ENCODE measurements at places on chromosomes 1 and 21.

GRCh38 chr21:7951854-7952519 lies 2569.4 kb upstream of the TPTE start:
- DNase-seq = peak; percentile 26

DNA sequence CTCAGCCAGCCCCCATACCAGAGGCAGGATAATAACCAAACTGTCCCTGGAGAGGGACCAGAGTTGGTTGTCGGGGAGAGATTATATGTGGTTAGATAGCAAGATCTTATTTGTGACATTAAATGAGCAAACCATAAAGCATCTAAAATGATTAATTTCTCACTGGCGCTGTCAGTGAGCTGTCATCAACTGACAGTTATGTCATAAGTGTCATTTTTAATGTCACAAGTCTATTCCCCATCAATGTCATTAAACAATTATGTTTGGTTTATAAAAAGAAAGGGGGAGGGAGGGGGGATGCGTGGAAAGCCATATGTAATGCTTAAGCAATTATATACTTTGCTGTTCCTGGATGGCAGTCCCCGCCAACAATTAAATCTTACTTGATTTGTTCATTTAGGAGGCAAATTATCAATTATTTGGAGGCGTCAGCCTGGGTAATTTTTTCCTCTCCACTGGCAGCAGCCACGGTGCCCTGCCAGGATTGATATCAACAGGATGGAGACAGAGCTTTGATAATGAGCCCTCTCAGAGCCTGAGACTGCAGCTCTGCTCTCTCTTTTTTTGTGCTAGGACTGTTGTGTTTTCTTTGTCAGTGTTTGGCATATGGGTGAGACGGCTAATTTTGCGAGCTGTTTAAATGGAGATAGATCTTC lies 333.6 kb upstream of the CAMK1G start:
- no peak for DNase-seq

DNA sequence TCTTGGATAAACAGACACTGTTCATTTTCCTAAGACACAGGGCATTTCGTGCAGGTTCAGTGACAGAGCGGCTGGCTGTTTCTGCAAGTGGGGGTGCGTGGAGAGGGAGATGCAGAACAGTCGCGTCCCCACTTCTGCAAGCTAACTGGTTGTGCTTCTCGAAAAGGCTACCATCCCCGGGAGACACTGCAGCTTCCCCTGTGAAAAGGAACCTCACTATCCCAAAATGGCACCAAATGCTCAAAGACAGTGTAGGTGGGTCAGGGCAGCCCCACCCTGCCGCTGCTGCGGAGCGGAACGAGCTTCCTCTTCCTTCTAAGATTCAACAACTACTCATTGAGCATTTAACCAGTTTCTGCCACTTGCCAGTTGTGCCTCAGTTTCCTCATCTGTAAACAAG lies 19.2 kb upstream of the BACE2 start:
- no peak for DNase-seq

DNA sequence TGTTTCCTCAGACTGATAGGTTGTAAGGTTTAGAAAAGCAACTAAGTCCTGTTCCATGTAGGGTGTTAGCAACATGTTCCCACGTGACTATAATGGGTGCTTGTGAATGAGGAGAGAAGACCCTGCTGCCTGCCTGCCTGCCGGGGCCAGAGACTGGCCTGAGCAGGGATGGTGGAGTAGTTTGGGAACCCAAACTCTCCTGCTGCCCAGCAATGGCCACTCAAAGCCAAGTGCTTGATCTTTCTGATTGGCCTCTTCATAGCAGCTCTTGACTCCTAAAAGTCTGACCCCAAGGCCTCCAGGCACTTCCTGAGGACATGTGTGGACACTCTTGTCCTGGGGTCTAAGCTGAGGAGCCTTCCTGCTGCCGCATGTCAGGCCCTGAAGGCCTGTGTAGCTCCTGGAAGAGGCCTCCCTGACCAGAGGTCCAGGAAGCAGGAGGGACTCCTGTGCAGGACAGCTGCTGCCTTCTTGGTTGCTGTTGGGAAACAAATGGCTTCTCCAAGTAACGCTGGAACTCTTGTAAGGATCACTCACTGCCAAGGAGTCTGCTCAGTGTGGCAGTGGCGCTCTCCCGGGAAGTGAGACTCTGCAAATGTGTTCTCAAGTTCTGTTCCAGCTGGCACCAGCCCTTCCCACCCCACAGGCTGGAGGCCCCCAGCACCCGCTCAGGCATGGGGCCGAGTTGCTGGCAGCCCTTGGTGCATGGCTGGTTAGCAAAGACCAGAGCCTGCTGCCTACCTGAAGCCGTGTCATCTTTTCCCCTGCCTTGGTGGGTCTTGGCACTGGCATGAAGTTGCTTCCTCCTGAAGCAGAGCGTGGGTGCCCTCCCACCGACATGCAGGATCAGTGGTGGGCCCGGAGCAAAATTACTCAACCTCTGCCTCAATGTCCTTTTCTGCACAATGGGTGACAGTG lies 35.5 kb downstream of the MAN1C1 start:
- no peak for DNase-seq

- DNase-seq = peak; percentile 14
Measured at GRCh38 chr1:115545791-115546733, 95.7 kb upstream of the VANGL1 start.

DNA sequence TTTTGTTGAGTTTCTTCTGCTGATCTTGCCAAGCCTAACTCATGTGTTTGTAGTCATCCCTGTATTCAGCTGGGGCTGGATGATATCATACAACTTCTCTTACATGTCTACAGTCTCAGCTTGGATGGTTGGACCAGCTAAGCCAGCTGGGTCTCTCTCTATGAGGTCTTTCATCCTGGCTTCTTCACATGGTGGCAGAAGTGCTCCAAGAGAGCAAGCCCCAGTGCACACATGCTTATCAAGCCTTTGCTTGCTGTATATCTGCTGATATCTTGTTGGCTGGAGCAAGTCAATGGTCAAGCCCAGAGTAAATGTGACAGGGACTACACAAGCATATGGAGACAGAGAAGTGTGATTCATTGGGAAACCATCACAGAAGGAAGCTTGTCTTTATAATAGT lies 29.2 kb upstream of the SLC44A5 start:
- no peak for DNase-seq

- no peak for DNase-seq
Measured at GRCh38 chr1:52756020-52756419, 29.8 kb downstream of the ZYG11B start.

DNA sequence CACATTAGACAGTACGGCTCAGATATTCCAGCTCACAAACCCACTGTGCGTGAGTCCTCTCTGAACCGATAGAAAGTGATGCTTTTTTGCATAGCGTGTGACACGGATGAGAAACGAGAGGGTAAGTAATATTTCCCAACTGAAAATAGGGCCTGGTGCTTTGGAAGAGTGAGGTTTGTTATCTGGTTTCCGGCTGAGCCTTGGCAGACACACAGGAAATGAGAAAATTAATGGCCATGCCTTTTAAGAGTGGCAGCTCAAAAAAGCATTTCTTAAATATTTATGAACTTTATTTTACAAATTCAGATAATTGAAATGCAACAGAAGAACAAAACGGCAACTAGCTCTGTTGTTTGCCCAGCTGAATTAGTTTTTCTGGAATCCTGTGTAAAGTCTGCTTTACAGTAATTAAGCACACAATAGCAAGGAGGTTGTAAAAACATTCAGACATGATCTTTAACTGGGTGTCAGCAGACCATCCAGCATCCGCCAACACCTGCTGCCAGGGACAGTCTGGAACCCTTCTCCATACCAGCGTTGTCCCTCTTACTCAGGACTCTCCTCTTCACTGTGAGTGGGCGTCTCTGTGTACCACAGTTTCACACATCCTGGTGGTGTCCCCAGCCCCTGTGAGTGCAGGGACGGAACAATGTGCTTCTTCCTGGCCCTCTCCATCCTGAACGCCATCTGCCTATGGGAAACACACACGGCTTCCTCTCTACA lies 155.4 kb downstream of the PGBD5 start:
- DNase-seq = no peak

DNA sequence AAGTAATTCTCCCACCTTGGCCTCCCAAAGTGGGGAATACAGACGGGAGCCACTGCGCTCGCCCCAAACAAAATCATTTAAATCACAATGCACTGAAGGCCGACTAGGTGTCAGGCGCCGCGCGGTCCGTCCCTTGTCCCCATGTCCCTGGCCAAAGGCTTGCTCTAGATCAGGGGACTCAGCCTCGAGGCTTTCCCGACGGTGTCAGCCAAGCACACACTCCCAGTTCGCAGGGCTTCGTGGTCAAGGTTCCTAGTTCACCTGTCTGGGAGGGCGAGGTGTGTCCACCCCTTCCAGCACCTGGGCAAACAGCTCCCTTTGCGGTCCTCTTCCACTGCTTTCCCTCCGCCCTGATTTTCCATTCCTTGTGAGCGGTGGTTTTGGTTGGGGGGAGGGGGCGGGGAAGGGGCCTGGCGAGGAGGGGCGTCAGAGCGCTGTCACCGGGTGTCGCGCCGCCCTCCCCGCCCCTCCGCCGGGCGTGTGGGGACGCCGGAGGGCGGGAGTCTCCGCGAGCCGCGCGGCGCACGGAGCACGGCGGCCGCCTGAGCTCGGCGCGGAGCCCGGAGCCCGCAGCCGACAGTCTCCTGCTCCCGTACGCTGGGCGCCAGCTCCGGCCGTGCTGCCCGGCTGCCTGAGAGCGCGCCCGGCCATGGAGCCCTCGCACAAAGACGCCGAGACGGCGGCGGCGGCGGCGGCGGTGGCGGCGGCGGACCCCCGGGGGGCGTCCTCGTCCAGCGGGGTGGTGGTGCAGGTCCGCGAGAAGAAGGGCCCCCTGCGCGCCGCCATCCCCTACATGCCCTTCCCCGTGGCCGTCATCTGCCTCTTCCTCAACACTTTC lies at the start of gene STUM:
TSS of gene STUM (plus strand) at position 509 of the 838 bp plus-strand sequence. CDS start at position 650, 141 bp downstream.
- DNase-seq = peak; percentile 40

DNA sequence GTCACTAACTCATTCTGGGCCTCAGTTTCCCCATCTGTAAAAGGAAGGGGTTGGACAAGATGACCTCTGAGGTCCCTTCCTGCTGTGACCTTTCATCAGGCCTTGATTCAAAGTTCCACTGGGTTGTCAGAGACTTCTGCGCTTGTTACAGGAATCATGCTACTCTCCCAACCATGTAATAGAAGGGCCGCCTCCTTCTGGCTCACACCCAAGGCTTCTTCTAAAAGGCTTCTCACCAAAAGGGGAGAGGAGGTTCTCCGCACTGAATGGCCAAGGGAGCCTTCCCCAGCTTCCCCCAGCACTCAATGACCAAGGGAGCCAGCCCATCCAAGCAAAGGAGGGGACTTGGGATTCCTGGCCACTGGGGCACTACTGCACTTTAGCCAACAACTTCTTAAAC lies 42.7 kb downstream of the GRHL3 start:
- DNase-seq = no peak

DNA sequence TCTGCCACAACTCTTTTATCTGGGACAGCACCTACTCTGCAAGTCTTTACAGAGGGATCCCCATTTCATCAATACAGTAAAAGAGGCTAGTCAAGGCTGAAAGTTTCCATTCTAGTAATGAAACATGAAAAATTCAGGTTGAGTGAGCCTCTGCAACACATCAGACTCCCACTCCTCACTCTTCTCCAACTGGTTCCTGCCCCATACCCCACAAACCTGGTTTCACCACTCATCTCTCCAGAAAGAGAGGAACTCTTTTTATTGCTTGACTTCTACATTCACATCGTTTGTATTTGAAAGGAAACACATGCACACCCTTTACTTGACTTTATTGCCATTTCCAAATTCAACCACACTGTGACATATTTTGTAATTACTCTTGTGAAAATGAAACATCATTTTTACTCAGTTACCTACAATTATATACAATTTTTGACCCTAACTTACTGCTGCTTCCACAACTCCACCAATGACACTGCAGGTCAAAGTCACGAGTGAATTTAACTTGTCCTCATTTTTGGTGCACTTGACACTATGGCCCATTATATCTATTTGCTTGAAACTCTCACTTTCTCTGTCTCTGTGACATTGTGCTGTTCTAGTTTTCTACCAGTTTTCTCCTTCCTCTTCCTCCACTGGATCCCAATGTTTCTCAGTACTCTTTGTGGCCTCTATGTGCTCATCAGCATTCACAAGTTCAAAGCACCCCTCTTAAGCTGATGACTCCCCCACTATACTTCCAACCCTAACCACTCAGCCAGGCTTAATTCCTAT lies 8.0 kb downstream of the STX6 start:
- no peak for DNase-seq

DNA sequence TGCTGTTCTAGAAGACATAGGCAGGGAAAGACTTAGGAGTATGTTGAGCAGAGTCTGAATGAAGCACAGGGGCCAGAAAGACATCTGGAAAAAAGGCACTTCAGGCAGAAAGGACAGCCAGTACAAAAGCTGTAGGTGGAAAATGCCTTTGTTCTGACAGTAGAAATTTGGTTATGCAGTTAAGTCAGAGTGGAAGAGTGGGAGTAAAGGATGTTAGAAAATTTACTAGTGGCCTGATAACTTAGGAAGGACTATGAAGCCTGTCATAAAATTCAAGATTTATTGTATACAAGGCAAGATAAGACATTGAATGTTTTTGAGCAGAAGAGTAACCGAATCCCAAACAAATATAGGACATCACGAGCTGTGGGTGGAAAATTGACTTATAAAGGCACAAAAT lies 987.9 kb downstream of the PLA2G4A start:
- DNase-seq = no peak

DNA sequence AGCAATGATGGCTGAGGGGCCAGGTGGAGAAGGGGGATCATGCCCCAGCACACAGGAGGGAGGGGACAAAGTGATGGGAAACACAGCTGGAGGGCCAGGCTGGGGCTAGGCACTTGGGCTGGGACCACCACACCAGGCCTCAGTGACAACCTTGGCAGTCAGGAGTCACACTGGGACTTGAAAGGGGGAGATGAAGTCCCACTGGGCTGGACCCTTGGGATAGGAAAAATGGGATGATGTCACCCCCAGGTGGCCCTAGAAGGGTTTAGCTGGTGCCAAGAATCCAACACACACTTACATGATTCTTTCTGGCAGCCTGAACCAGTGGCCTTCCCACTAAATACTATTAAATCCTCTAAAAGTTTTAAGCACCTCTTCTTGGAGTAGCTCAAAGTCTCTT lies 17.1 kb downstream of the ZBTB17 start:
- no peak for DNase-seq

DNA sequence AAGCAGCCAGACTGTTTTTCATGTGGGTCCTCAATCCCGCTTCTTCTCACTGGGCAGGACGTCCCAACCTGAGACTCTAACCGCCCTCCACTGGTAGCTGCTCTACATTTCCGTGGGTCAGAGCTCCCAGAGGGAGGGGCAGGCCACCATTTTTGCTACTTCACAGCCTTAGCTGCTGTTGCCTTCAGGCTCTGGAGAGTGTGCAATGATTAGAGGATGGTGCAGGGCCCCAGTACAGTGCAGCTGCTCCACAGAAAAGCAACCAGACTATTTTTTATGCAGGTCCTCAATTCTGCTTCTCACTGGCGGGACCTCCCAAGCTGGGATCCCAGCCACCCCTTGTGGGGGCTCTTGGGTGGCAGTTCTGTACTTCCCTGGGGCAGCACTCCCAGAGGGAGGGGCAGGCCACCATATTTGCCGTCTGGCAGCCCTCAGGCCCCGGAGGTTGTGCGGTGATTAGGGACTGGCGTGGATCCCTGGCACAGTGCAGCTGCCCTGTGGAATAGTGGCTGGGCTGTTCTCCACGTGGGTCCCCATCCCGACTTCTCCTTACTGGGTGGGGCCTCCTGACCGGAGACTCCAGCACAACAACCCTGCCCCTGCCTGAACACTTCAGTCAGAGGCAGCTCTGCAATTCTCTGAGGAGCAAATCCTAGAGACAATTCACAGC lies 647.6 kb upstream of the PKN2 start:
- DNase-seq = no peak
